ENCODE measurements at places on chromosomes 7 and 10.

DNA sequence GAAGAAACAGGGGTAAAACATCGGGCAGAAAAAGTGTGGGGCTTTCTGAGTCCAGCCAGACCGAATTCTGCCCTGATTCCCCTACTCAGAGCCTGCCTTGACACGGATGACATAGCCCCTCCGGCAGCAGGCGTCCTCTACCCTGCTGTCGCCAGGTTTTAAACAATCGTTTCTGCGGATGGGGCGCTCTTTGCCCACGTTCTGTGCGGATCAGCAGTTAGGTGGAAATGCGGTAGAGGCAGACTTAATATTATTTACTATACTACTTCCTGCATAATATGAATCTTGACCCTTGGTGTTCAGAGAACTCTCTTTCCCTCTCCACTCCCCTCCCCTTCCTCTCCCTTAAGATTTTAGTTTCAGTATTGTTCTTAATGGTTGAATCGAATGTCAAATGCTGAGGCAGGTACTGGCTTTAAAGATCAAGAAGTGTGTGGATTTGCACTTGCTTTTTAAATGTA is 2.4 kb downstream of the GATA3 start:
- no peak for DNase-seq

DNA sequence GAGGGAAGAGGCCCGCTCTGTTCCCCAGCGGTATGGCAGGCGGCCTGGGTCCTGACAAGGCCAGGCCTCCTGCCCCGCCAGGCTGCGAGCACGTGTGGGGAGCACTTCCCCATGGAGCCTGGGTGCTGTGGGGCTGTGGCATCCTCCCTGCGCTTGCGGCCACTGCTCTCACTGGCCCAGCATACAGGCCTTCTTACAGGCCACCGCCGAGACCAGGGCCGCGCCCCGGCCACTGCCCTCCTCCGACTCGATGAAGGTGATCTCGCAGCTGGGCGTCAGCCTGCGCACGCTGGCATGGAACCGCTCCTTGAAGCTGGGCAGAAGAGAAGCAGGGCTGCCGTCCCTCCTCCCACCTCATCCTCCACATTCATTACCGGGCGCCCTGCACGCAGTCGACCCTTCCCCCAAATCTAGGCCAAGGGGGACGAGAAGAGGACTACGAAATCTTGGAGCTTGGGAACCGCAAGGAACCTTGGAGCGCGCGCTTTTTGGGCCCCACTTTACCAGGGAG is 3.9 kb upstream of the MYL7 start:
- no peak for DNase-seq

DNA sequence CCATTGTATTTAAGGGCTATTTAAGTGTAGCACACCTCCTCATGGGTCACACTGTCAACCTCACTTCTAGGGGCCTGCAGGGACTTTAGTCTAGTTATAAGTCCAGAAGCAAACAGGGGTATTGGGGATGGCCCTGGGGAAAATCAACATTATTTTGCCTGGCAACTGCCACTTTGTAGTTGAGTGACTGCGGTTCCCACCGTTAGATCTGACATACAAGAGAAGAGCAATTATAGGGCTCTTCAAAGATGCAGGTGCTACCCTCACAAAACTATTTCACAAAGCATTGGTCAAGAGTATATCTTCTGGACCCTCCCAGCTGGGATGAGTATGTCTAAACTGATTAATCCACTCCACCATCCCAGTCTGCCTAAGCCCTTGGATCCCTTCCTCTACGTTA is 133.0 kb upstream of the PCBD1 start:
- DNase-seq, result no peak

- no peak for DNase-seq
These were observed 256.0 kb upstream of the TCERG1L start for GRCh38 chr10:131567279-131568162.

- no peak for DNase-seq
These were observed 228.8 kb upstream of the FAM3C start for GRCh38 chr7:121624958-121625357.

DNA sequence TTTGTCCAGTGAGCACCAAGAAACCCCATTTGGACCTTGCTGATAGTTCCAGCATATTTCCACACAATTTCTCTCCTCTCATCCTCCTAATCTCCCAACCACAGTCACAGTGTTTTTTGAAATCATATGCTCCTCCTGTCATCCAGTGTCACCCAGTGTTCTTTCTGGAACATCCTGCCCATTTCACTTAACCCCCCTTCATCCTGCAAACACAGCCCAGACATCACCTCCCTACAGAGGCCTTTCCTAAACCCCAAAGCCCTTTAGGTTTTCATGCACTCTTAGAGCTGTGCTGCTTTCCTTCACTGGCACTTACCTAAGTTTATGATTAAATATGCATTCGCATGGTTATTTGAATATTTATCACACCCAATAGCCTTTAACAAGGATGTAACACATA is 1158.0 kb upstream of the C7orf33 start:
- no peak for DNase-seq

DNA sequence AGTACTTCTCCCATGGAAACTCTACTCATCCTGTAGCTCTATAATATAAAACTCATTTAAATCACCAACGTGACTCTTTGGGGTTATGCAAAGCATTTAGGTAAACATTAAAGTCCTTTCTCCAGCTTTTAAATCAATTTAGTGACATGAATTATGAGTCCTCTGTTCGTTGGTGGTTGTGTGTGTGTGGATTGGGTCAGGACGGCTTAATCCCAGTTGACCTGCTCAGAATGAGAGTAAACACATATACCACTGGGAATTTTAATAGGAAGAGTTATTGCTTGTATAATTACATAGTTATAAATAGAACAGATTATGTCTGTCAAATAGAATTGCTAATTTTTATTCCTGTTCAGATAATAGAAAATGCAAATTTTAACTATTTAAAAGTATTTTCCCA is 30.7 kb upstream of the ADCY1 start:
- DNase-seq, result no peak

DNA sequence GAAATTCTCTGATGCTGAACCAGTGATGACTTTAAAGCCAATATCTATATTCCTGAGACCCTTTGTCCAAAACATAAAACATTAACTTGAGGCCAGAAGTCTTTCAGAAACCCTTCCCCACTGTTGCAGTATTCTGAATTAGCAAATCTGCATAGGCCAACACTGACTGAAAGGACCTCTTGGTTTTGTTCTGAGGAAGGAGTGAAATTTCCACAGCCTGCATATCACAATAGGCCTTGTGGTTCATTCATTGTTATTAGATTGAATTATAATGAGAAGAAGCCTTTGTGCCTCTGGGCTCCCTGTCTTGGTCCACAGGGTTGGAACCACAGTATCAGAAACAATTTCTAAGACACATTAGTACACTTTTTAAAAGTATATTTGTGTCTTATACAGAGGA is 90.3 kb downstream of the CCNY start:
- no peak for DNase-seq

- DNase-seq, result no peak
These were observed 490.4 kb upstream of the SEMA3A start for GRCh38 chr7:84684836-84685480.

DNA sequence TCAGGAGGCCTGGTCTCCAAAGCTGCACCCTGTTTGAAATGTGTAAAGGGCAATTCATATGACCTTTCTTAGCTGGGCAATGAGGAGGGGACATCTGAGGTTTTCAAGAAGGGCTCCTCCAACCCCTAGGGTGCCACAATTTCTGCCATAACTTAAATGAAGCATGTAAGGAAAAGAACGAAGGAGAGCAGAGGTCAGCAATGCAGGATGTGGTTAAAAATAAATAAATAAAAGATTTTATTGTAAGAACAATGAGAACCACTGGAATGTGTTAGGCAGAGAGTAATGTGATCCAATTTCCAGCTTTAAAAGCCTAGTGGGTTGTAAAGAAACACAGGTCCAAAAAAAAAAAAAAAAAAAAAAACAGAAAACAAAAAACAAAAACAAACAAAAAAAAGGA is 673.1 kb downstream of the TNS3 start:
- no peak for DNase-seq

- DNase-seq, result no peak
These were observed 22.7 kb upstream of the WASHC2A start for GRCh38 chr10:50044941-50045664.
